ENCODE measurements at places on chromosomes 2 and 18. TPM values are rescaled to one million over a fixed set of nuclear protein-coding genes. Genes with fewer than 3 reads are reported as not detected.

- DNase-seq, result no peak
Observed at GRCh38 chr18:10164271-10165071, 250.7 kb downstream of the VAPA start.

GRCh38 chr2:182522405-182522896, 95.6 kb upstream of the PDE1A start:
- DNase-seq, result no peak

Gene HOXD9
- total RNA-seq, result not detected

DNA sequence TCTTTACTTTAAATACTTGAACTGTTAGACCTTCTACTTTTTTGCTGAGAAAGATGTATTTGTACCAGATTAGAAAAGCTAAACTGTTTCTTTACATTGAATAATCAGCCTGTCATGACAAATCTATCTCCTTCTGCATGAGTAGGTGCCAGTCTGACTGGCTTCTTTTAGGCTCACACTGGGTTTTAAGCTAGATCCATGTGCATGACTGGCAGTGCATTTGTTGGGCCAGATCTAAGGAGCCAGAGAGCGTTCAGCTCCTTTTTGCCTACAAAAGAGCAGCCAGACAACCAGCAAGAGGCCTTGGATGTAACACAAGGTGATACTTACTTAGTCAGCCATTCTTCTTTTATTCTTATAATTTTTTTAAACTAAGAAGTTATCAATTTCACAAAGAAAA, 82.0 kb upstream of the OTX1 start:
- no peak for DNase-seq

DNA sequence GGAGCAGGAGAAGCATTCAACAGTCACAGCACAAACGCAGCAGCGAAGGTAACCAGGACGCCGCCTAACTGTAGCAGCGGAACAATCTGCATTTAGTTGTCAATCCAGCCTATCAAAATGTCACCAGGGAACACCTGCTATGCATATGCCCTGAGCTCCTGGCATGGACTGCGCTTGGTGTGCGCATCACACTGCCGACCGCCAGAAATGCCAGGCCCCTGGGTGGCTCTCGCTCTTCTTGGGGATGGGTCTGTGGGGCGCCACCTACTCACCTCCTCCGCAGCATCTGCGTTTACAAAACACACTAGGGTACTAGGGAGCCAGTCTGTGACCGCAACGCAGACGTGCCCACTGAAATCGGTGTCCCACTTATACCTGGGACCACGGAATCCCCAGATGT, 31.7 kb downstream of the ZNF516 start:
- no peak for DNase-seq

DNA sequence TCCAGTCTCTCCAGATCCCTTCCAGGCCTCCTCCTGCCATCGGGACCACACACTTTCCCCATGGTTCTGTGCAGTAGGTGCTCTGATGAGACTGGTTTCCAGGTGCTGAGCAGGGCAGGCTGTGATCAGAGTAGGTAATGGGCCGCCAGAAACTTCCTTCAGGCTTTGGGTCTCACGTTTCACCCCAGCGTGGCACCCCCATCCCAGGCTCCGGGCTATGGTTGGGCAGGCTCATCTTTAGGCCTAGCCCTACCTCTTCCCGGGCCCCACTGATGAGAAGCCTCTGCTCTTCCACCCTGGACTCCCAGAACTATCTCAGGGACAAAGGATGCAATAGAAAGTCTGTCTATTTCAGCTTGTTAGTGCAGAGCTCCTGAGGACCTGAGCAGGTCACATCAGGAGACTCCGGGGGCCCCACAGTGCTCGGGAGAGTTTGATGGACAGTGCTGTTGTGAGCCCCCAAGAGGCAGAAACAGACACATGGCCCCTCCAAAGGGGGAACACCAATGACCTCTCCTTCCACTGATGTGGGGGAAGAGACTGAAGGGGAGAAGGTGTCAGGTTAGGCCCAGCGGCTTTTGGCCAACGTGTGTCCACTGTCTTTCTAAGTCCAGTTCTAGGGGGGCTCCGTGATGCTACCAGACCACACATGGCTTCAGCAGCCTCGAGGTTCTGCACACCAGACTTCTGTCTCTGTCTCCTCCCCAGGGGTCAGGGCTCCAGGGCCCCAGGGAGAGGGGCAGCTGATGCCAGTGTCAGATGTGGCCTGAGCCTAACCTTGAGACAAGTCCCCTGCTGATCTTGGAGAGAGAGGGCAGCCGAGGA, 5.8 kb upstream of the PROM2 start:
- DNase-seq, result no peak

Gene THOC1
- total RNA-seq, result 12.4 TPM

- no peak for DNase-seq
Observed at GRCh38 chr2:166417669-166418068, 41.9 kb upstream of the SCN9A start.

Gene LRP2
- total RNA-seq, result 2.0 TPM

Gene METTL4
- total RNA-seq, result 5.9 TPM

Gene TMEM200C
- 0.32 TPM for total RNA-seq

Gene TMEM178A
- total RNA-seq, result 3.2 TPM

GRCh38 chr2:78035804-78036203, 513.6 kb upstream of the LRRTM4 start:
- DNase-seq, result no peak

GRCh38 chr2:215441560-215442400, 5.9 kb upstream of the FN1 start:
- no peak for DNase-seq

Gene DPP4
- total RNA-seq, result 6.7 TPM

DNA sequence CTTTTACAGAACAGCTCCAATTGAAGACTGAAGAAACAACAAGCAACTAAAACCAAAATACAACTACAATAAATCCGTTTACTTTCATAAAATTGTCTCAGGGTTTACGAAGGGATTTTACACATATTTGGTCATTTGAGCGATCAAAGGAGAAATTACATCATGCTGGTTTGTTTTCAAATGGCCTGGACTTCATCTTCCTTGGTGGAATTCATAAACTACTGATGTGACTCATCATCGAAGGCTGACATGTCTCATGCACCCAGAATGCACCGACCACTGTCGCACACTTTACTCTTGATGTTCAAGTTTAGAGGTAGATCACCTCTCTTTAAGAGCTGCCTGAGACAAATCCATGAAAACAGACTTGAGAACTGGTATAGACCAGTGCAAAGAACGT, 25.6 kb upstream of the PMAIP1 start:
- no peak for DNase-seq

DNA sequence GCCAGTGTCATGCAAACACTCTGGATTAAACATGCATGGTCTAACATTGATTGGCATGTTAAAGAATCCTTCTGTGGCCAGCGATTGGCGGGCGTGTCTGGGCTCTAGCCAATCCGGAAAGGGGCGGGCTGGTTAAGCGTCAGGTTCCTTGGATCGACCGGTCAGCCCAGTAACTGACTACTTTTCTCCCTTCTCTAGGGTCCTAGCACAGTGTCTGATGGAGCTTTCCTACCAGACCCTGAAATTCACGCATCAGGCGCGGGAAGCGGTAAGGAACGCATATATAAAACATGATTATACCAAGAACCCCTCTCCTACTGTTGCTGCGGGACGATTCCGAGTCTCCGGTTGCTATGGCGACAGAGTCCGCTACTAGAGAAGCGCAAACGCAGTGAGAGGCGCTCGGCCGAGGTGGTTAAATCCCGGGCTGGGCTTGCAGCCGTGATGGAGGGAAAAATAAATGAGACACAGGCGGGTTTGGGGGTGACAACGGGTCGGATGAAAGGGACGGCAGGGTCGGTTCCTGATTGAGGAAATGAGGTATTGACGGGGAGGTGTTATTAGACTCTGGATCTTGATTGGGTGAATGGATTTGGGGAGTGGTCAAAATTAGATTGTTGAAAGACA, 29.4 kb downstream of the KATNAL2 start:
- peak; percentile 83 for DNase-seq

DNA sequence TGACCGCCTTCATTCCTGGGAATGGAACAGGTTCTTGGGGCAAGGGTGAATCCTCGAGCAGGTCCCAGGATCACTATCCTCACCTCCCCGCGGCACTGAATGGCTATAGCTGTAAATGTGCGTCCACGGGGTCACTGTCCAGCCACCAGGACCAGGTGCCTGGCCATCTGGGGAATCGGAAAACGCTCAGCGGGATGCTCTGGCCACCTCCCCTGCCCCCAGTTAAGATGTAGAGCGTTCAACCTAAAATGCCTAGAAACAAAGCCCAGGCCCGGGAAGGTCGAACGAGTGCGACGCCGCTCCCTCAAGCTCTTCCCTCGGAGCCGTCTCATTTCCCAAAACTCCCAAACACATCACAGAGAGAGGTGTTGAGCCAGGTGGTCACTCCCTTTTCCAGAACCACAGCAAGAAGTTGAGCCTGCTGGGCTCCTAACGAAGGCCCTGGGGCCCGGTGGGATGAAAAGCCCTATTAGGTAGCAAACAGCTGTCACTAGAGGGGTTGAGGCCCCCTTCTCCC, 795 bp upstream of the CAPN10 start:
- no peak for DNase-seq

Gene FKBP7
- total RNA-seq, result 8.8 TPM

GRCh38 chr2:74503506-74504475, 3.7 kb downstream of the PCGF1 start:
- no peak for DNase-seq

Gene LRRTM1
- total RNA-seq, result 0.40 TPM

DNA sequence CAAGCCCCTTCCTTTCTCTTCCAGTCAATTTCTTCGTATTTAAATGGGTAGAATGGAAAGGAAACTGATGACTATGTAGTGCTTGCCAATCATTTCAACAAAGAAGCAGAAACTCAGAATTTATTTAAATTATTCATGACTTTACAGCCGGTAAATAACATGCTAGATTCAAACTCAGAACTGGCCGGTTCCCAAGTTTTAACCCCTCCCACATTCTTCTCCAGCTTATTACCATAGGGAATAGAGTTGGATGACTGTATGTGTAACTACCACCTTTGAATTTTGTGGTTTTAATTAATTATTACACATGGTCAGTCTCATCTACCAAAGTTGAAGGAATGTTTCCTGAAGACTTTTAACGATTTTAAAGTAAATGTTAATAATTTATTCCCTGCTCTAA, 819.3 kb upstream of the LRATD1 start:
- no peak for DNase-seq

DNA sequence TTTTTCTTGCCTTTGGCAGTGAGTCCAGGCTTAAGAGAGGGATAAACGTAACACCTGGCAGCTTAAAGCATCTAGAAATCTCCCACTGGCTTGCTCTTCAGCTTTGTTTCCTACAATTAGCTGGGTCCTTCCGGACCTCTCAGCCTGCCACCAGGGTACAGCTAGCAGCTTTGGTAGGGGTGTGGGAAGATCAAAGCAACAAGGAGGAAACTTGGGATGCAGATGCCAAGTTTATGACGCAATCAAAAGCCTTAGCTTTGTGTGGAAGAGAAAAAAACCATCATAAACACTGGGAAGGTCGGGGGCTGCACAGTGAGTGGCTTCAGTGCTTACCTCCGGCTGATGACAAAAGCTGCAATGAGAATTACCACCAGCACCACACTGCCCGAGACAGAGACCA, 116.9 kb downstream of the EPHA4 start:
- DNase-seq, result no peak

Gene DSC1
- total RNA-seq, result 6.0 TPM

GRCh38 chr2:174335988-174336500, 1.3 kb downstream of the SP9 start:
- DNase-seq, result peak; percentile 30

GRCh38 chr2:207503234-207503633, 26.5 kb upstream of the CREB1 start:
- peak; percentile 57 for DNase-seq

Gene FHOD3
- 347 TPM for total RNA-seq

DNA sequence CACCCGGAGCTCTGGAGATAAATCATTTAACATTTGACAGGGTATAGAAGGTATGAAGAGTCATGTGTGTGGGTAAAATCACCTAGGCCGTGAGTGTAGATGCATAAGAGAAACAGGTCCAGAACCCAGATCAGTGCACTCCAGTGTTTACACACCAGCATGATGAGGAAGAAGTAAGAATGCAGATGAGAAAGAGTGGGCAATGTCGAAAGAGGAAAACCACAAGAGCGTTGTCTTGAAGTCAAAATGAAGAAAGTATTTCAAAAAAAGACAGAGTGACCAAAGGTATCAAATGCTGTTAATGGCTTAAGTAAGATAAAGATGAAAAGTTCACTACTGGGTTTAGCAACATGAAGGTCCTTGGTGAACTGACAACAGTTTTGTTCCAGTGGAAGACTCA, 32.0 kb upstream of the PLB1 start:
- DNase-seq, result no peak

GRCh38 chr2:25322312-25322711, 19.4 kb downstream of the DNMT3A start:
- peak; percentile 17 for DNase-seq

DNA sequence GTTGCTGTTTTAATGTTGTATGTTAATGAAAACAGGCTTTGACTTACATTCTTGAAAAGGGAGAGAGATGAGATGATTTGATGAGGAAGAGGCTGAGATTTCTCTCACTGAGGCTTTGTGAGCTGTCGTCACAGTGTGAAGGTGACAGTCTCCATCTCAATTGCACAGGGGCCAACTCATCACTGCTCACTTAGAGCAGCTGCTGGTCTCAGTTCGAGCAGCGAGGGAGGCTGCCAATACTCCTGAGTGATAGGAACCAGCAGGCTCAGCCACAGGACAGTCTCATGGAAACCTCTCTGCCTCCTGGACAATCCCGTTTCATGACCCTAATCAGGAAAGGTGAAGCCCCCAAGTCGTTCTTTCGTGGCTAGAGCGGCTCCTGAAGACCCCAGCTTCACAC, 170.7 kb upstream of the SOX11 start:
- DNase-seq, result peak; percentile 59

DNA sequence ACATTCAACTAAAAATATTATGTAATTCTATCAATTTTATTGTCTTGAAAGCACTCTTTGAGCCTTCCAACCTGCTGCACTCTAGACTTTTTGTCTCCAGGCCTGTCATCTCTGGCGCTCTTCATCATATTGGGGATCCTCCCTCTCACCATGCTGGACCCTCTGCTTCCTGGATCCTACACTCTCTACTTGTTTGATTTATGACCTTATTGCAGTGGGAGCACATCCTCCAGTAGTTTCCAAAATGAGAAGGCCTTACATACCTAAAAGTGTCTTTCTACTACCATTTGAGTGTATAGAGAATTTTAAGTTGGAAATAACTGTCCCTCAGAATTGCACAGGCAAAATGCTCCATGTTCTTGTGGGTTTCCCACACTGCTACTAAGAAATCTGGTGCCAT, 25.2 kb downstream of the PNO1 start:
- no peak for DNase-seq

DNA sequence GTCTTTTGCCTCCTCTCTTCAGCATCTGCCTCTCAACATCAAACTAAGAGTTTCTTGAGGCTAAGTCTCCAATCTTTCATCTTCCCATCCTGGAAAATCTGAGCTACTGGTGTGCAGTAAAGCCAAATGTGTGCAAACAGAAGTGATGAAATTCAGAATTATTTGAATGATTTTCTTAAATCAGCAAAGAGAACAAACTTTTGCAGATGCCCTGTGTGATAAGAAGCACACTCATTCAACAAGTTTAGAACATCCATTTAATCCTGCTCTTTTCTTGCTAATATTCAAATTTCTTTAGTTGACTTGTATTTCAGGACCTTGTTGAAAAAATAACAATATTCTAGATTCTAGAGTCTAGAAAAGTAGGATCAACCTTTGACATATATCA, 1374.9 kb upstream of the CELF4 start:
- DNase-seq, result no peak

- DNase-seq, result no peak
Observed at GRCh38 chr2:72027426-72028161, 120.1 kb downstream of the CYP26B1 start.

Gene GKN2
- not detected for total RNA-seq

GRCh38 chr2:54755641-54756326, 32.3 kb downstream of the EML6 start:
- no peak for DNase-seq

Measured in left ventricle myocardium superior (tissue), 1 donor.